ENCODE measurements at places on chromosomes 11 and 22.

GRCh38 chr11:62665599-62666258, 617 bp downstream of the CSKMT start:
- peak; percentile 71 for DNase-seq

- DNase-seq, result no peak
Measured at GRCh38 chr22:50508897-50509296, 873 bp downstream of the NCAPH2 start.

- no peak for DNase-seq
Measured at GRCh38 chr11:57213342-57214097, 23.5 kb downstream of the APLNR start.

- no peak for DNase-seq
Measured at GRCh38 chr22:20395181-20395906, 1.4 kb downstream of the ZNF74 start.

GRCh38 chr22:22394591-22394990, 114.0 kb downstream of the ZNF280B start:
- DNase-seq, result no peak

DNA sequence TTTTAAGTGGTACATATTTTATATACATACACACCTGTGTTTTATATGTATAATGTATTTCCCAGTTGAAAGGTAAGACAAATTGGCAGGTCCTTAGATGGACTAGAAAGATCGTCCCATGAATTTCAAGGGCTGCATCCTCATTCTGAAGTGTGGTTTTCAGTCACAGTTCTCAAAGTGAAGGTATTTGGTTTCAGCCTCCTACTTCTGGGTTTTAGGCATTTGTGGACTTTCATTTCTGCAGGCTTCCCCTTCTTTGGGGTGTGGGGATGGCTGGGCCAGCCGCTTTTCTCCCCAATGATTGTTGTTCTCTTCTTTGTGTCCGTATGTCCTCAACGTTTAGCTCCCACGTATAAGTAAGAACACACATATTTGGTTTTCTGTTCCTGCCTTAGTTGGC, 10.0 kb downstream of the DCPS start:
- no peak for DNase-seq

- DNase-seq, result no peak
Measured at GRCh38 chr11:102544594-102544993, 14.0 kb upstream of the MMP7 start.

GRCh38 chr22:38429499-38430068, 25.4 kb downstream of the KCNJ4 start:
- DNase-seq, result no peak

DNA sequence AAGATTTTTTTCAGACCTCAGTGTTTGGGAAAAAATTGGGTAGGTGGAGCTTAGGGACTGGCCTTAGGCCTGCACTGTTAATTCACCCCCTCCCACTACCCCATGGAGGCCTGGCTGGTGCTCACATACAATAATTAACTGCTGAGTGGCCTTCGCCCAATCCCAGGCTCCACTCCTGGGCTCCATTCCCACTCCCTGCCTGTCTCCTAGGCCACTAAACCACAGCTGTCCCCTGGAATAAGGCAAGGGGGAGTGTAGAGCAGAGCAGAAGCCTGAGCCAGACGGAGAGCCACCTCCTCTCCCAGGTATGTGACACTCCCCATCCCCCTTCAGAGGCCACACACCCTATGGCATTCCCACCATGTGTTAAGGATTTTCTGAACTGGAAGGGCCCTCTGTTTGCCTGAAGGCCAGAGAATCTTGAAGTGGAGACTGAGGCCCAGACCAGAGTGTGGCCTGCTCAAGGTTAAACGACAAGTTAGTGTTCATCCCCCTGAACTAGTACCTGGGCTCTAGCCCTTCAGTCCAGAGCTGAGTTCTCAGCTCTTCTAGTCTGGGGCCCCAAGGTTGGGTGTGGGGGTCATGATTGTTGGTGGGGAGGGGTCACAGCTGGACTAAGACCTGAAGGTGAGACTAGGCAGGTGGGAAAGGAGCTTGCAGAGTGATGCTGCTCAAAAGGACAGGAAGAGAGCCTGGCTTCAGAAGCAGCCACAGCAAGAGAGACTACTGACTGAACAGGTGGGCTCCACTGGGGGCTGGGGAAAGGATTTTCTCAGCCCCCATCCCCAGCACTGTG, 2.3 kb upstream of the FOLR1 start:
- no peak for DNase-seq

GRCh38 chr11:75275581-75275980, 35.0 kb downstream of the TPBGL start:
- DNase-seq, result no peak

DNA sequence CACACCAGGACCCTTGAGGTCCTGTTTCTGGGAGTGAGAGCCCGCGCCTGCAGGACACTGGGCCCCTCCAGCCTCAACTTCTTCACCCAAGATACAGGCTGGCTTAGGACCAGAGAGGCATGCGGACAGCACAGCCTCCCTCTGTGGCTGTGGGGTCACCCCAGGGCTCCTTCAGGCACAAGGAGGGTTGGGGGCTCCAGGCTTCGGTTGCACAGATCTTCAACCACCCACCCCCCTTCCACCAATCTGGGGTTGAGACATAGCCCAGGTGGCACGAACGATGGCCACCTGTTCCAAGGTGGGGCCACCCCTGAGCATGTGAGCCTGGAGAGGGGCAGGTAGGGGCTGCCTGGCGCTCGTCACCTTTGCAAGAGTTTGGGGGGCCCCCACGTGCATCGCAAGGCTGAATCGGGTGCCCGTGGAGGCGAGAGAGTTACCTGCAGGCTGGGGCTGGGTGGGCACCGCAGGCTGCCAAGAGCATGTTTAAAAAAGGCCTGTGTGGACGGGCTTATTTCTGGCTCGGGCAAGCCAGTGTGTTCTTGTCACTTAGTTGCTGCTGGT, 1.2 kb downstream of the ZDHHC8 start:
- no peak for DNase-seq

DNA sequence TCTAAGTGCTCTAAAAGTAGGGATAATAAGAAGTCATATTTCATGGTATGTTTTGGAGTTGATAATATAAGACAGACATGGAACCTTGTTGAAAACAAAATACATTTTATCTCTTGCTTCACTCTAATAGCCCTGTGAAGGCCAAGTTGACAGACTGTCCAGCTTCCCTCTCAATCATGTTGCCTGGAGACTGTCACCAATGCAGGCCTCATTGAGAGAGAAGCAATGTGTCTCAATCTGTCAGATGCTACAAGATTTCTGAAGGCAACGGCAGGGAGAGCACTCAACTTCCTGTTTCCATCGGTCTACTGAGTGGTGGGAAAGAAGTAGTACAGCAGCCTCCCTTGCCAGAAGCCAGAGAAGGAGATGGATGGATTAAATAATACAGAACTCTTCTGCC, 23.6 kb upstream of the FJX1 start:
- no peak for DNase-seq

- no peak for DNase-seq
Measured at GRCh38 chr22:25373961-25374360, 154.5 kb downstream of the CRYBB2 start.

- DNase-seq, result no peak
Measured at GRCh38 chr11:127110542-127110941, 110.0 kb upstream of the KIRREL3 start.

GRCh38 chr11:127890030-127890615, 697.2 kb downstream of the ETS1 start:
- DNase-seq, result no peak

GRCh38 chr11:21464601-21465193, 728.2 kb upstream of the ANO5 start:
- no peak for DNase-seq

DNA sequence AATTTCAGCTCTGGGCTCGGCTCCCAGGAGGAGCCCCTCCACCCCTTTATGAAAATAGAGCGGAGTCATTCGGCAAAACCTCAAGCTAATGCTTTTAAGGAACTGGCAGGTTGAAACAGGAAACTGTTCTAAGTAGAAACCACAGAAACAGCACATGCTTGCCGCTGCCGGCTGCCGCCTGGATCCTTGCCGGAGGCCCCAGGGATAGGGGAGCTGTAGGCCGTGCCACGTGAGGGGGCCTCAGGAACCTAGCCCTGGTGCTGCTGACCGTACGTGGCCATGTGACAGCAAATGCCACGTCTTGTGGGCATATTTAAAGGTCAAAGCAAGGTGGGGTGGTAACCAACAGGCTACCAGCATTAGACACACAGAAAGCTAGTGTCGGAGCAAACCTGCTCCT, 77.9 kb upstream of the TIMP3 start:
- no peak for DNase-seq

DNA sequence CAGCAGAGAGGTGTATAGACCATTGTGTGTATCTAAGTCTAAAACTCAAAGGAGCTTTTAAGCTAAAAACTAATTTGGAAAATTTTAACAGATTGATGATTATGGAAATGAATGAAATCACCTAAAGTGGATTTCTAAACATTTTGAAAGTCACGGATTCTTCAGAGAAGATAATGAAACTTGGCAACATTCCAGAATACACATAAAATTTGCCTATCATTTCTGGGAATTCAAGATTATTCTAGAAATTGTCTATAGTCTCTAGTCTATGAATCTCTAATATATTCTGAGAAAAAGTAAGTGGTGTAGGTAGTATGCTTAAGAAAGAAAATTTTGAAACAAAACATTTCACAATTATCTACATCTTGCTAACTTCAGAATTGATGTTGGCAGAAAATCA, 1117.9 kb upstream of the CNTN5 start:
- DNase-seq, result no peak

DNA sequence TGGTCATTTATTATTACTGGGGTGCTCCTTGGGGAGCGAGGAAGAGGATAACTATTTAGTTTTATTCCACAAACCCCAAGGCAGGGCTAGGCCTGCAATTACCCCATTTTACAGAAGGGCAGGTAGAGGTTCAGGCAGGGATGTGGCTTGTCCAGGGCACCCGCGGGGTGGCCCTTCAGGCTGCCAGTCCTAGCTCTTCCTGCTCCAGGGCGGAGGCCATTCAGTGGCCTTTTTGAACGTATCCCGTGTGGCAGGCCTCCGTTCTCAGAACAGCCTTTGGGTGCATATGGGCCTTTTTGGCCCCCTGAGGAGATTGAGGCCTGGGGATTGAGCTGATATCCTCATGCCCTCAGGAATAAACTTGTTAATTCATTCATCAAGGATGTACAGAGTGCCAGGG, 66.2 kb downstream of the MPPED1 start:
- no peak for DNase-seq

DNA sequence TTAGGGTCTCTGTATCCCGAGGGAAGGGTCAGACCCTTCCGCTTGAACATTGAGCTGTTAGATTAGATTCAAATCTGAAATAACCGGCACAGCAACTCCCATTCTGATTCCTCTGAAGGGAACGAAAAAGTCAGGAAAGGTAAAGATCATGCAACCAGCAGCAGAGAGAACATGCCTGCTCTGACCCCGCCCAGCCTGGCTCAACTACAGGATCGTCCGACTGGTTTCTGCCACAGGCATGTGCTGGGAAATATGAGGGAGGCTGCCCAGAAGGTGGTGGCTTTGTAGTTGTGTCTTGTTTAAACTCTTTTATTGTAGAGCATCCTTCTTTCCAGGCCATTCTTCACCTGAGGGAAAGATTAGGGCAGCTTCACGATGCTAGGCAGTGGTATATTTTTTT, 5.0 kb upstream of the MTNR1B start:
- no peak for DNase-seq

DNA sequence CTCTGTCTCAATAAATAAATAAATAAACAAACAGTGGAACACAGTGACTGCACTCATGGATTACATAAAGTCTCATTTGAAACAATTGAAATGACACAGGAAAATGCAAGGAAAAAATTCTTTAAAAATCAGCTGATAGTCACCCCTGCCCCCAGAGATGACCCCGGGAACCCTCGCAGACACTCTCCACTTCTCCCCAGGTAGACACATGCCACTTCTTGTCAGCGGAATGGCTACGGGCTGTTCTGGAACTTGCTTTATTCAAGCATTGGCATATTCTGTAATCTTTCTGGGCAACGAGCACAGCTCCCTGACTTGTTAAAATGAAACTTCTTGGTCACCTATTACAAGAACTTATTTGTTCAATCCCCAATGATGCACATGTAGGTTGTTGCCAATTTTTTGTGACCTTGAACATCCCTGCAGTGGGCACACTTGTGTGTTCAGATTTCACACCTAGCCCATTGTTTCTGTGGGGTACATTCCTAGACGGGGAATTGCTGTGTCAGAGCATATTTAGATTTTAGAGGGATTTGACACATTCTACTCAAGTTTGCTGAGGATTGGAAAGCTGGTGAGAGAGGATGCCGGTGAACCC, 32.8 kb downstream of the MYEOV start:
- DNase-seq, result no peak

DNA sequence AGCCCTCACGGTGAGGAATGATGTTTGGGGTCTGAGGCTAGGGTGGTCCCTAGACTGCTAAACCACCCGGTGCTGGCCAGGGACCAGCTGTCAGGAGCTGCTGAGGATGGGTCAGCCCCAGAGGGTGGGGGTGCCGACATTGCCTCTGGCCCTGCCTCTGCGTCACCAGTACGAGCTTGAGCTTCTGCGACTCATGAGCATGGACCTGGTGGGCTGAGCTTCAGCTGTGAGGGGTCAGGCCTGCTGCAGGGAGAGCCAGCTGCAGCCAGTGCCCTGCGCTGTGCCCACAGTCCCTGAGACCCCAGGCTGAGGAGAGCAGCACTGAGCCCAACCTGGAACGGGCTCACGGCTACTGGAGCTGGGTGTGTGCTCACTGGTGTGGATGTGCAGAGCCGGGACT, 7.0 kb downstream of the DERL3 start:
- no peak for DNase-seq

DNA sequence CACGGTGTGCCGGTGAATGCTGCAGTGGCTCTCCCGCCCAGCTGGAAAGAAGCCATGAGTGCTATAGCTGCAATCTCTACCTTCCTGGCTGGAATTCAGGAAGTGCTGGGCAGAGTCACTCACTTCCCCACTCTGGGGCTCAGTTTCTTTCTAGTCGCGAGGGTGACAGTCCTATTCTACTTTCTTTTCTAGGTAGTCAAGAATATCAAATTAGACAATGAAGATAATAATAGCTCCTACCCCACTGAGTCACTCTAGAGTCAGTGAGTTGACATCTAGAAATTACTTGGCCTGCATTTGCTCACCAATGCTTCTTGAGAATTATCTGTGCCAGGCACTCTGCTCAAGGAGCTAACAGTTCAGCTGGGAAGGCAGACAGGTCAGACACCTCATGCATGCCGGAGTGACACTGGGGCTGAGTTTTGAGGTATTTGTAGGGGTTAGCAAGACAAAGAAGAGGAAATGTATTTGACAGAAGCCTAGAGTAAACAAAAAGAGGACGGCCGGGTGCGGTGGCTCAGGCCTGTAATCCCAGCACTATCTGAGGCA, 3.2 kb downstream of the CENPM start:
- DNase-seq, result no peak

GRCh38 chr11:19458231-19458630, 217.5 kb upstream of the E2F8 start:
- DNase-seq, result no peak
